Osteoblast (primary cell): ENCODE measurements at places on chromosomes 6 and 20.
A peak's percentile ranks its signal among the peaks of the same experiment; 100 is the strongest.

DNA sequence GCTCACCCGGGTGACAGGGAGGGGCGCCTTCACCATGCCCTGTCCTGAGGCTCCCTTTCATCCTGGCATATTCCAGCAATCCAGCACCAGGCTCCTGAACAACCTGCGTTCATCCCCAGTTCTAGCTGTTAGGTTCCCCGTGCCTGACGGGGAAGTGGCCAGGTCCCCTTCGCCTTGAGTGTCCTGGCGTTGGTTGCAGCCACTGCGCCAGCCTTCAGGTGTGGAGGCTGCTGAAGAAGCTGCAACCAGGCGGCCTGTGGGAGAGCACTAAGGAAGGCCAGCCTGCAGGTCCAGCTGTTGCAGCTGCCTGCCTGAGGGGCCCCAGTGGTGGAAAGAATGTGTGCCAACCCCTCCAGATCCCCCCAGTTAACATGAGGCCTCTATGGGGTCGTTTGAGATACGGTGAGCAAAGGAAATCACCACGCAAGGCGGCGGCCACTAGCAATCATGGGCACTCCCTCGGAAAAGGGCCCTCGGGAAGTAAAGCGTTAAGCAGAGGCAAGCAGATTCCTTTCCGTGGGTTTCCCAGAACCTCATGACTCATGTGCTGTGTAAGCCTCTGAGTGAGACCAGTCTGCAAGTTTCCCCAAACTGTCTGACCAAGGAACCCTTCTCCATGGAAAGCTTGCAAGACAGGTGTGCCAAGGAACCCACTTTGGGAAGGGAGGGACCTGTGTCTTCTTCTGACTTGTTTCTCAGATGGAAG lies 320.8 kb downstream of the TAF4 start:
- no peak overlapping the region for H3K27ac ChIP-seq
- DNase-seq, result no peak
- no peaks in the 10 kb centered on the region for H3K36me3 ChIP-seq
- H3K4me1 ChIP-seq, result no peaks in the 10 kb centered on the region
- H3K4me3 ChIP-seq, result no peak overlapping the region

GRCh38 chr6:41371461-41371991 lies 36.1 kb downstream of the NCR2 start:
- peak overlapping the region; percentile 51 for H3K4me3 ChIP-seq
- H3K27me3 ChIP-seq, result peaks cover 48% of the 10 kb centered on the region
- DNase-seq, result peak; percentile 95
- H3K27ac ChIP-seq, result no peak overlapping the region

DNA sequence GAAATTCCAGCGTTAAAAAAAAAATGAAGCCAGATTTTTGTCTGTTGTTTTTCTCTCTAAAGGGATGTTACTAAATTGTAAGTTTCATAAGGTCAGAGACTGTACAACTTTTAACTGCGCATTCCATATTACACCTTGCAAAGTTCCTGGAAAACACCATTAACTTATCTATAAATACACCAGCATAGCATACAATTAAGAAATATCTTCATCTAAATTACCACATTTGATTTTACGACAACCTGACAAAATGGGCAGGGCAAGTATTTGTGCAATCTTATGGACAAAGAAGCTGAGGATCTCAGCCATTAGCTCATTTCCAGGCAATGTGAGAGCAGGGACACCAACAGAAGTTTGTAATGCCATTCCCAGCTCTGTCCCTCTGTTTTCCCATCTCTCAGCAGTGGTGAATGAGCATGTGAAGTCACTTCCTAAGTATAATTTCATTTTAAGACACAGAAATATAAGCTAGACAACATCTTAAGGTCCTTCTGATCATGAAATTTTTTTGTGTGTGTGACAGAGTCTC lies 12.9 kb upstream of the GCM1 start:
- no peak overlapping the region for H3K27ac ChIP-seq
- H3K36me3 ChIP-seq, result no peaks in the 10 kb centered on the region
- no peak overlapping the region for H3K4me3 ChIP-seq
- H3K27me3 ChIP-seq, result no peaks in the 10 kb centered on the region
- DNase-seq, result no peak
- peaks cover 5% of the 10 kb centered on the region for H3K4me1 ChIP-seq

DNA sequence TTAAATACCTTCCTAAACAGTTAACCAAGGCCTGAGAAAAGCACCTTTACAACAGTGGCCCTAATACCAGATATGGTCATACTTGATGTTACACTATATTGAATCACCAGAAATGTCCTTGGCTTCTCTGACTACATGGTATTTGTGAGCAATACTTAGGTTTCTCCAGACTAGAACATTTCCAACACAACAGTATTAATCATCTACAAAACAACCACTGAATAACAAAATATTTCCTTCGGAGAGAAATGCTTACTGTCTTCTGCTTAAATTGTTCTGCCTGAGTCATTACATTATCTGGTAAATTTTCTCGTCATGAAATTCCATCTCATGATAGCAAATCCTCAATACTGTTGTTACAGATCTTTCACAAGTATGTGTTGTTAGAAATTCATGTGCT lies 252.9 kb upstream of the RUNX2 start:
- H3K27ac ChIP-seq, result peak overlapping the region; percentile 72
- H3K4me1 ChIP-seq, result peaks cover 13% of the 10 kb centered on the region
- peak; percentile 68 for DNase-seq
- H3K4me3 ChIP-seq, result no peak overlapping the region
- no peaks in the 10 kb centered on the region for H3K27me3 ChIP-seq

DNA sequence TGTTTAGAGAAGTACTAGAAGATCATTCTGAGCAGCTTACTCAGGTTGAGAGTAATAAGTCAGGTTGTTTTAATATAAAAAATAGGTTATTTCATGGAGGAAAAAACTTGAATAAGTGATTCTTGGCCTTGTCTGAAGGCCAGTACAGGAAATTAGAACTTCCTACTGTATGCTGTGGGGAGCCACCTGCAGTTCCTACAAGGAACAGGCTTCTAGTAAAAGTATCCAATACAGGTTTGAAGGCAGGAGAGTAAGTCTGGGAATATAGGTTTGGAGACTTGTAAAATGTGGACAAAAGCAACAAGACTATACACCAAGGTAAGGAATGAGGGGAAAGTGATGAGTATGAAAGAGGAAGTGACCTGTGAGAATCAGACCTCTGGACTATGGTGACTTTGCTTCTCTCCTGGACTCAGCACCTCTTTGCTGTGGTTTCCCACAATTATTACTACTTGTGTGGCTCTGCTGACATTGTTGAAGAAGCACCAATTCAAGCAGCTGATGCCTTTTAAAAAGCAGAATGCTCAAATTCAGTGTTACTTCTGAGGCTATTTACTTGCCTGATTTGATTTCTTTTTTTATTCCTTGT lies 278.6 kb downstream of the TBC1D7 start:
- H3K27me3 ChIP-seq, result no peaks in the 10 kb centered on the region
- H3K4me3 ChIP-seq, result no peak overlapping the region
- DNase-seq, result no peak
- H3K36me3 ChIP-seq, result no peaks in the 10 kb centered on the region
- H3K27ac ChIP-seq, result no peak overlapping the region
- H3K4me1 ChIP-seq, result no peaks in the 10 kb centered on the region

DNA sequence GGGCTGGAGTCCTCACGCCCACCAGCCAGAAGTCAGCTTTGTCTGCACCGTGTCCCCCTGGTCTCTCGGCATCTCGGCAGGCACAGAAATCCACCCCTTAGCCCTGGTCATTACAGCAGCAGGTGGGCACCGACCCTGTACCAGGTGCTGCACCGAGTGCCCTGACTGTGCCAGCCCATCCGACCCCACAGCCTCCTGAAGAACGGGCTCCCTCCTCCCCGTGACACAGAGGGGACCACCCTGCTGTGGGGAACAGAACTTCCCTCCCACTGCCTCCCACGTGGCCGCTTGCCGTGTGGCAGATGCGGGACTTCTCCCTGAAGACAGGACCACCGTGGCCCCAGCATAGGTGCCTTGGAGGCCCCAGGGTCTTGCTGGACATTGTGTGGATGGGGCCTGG lies 161.2 kb downstream of the TAF4 start:
- DNase-seq, result no peak
- H3K27me3 ChIP-seq, result peaks cover 10% of the 10 kb centered on the region
- H3K36me3 ChIP-seq, result no peaks in the 10 kb centered on the region
- H3K4me1 ChIP-seq, result no peaks in the 10 kb centered on the region
- H3K4me3 ChIP-seq, result no peak overlapping the region
- no peak overlapping the region for H3K27ac ChIP-seq

DNA sequence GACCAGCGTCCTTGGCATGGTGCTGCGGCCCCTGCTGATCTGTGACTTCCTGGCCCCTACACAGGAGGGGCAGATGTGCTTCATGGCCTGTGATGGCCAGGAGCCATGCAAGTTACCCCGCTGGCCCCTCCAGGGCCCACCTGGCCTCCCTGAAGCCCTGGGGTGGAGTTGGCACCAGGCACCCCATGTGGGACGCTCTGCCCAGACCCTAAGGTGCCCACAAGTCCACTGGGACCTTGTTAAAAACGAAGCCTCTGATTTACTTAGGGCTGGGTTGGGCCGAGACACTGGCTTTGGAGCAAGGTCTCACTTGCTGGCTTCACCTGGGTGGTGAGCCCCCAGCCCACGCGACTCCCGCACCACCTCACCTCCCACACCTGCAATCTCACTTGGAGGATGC lies 139.0 kb downstream of the PHACTR3 start:
- H3K27me3 ChIP-seq, result no peaks in the 10 kb centered on the region
- no peaks in the 10 kb centered on the region for H3K4me1 ChIP-seq
- no peak overlapping the region for H3K4me3 ChIP-seq
- no peak overlapping the region for H3K27ac ChIP-seq

DNA sequence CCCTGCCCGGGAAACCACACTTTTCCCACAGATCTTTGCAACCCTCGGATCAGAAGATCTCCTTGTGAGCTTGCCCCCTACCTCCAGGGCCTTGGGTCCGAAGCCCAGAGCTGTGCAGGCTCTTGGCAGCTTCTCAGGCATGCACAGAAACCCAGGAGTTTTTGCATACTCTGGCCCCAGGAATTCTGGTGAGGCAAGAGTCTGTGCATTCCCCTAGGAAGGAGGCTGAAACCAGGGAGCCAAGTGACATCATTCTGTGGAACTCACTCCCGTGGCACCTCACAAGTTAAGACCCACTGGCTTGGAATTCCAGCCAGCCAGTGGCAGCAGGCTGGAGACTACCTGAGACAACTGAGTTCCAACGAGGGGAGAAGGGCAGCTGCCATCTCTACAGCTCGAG lies 100.1 kb downstream of the TNFRSF21 start:
- H3K27me3 ChIP-seq, result no peaks in the 10 kb centered on the region
- H3K4me3 ChIP-seq, result no peak overlapping the region
- no peak for DNase-seq
- no peaks in the 10 kb centered on the region for H3K36me3 ChIP-seq
- H3K27ac ChIP-seq, result no peak overlapping the region

DNA sequence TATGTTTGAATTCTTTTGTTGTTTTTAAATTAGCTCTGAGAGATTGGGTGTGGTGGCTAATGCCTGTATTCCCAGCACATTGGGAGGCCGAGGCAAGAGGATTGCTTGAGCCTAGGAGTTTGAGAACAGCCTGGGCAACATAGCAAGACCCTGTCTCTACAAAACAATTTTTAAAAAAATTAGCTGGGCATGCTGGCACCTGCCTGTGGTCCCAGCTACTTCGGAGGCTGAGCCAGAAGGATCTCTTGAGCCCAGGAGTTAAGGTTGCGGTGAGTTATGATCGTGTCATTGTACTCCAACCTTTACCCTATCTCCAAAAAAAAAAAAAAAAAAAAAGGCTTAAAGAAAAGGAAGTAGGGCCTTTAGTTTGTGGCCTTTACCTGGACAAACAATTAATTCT lies 22.9 kb downstream of the DHX35 start:
- peaks cover 19% of the 10 kb centered on the region for H3K36me3 ChIP-seq
- no peak for DNase-seq
- no peaks in the 10 kb centered on the region for H3K27me3 ChIP-seq

DNA sequence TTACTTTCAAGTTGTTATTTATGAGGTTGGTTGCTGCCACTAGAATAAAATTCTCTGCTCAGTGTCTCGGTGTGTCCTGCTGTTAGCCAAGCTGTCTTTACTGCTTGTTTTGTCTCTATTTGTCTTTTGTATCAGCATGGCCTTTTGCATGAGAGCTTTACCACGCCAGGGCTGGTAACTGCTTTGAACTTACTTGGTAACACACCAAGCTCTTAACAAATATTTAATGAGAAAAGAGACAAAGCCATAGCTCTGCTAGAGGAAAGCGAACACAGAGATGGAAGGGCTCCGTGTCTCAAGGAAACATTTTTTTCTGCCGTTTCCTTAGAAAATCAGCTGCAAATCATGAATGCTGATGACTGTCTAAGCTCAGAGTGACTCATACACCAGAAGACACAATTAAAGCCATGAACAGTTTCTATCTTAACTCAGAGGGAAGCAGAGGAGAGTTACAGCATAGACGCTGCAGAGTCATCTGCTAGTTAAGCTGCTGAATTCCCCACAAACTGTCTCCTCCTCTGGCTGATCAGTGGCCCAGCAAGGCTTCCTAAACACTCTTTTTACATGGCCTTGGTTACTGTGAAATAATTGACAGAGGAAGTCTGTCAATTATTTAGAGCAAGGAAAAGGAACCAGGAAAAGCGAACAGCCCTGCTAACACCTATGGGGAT lies 44.8 kb downstream of the AGPAT4 start:
- H3K36me3 ChIP-seq, result peaks cover 5% of the 10 kb centered on the region
- peak overlapping the region; percentile 44 for H3K4me3 ChIP-seq
- DNase-seq, result peak; percentile 89
- H3K4me1 ChIP-seq, result peaks cover 24% of the 10 kb centered on the region

DNA sequence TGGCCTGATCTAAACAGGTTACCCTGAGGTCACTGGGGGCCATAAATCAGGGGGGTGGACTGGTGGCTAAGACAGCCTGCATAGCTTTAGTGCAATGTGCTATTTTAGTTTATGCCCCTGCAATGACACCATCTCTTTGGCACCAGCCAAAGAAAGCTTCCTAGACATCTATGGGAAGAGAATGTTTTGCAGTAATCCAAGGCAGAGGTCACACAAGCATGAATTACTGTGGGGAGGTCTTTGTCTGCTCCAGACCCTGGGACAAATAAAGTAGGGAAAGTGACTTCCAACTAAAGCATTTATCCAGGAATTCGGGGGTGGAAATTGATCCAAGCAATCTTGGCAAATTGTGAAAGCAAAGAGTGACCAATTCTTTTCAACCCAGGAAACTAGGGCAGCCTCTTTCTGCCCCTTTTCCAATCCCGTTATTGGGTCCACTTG lies 5.3 kb downstream of the RIPOR2 start:
- H3K4me3 ChIP-seq, result no peak overlapping the region
- no peak overlapping the region for H3K27ac ChIP-seq
- H3K4me1 ChIP-seq, result peaks cover 22% of the 10 kb centered on the region
- DNase-seq, result no peak

GRCh38 chr6:34414999-34415858 lies 10.6 kb downstream of the RPS10 start:
- DNase-seq, result peak; percentile 85
- H3K4me1 ChIP-seq, result peaks cover 4% of the 10 kb centered on the region
- H3K36me3 ChIP-seq, result peaks cover 44% of the 10 kb centered on the region
- no peaks in the 10 kb centered on the region for H3K27me3 ChIP-seq
- H3K27ac ChIP-seq, result peak overlapping the region; percentile 47

DNA sequence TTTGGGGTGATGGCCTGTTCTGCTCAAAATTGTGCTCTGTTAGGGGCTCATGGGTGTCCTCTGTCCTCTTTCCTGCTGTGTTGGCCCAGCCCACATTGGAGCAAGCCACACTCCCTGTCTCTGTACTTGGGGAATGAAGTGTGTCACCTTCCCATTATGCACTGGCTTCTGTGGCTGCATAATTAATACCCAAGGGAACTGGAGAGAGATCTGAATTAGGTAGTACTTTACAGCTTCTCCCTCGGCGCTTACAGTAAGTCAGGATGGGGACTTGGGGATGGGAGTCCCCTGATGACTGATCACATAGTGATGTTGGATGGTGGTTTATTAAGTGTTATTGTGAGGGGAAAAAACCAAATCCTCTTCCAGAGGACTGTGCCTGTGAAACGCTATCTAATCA lies 116.6 kb downstream of the FOXO3 start:
- no peak for DNase-seq
- H3K4me1 ChIP-seq, result peaks cover 14% of the 10 kb centered on the region
- no peak overlapping the region for H3K4me3 ChIP-seq
- H3K36me3 ChIP-seq, result peaks cover 3% of the 10 kb centered on the region
- H3K27ac ChIP-seq, result no peak overlapping the region
- H3K27me3 ChIP-seq, result no peaks in the 10 kb centered on the region
